ENCODE measurements at places on chromosomes 12 and 14. TPM values are rescaled to one million over a fixed set of nuclear protein-coding genes. Genes with fewer than 3 reads are reported as not detected.

The SLCO1B1 gene
- total RNA-seq = not detected

GRCh38 chr12:105681341-105681740 is 350.9 kb downstream of the C12orf75 start:
- no peak for DNase-seq

DNA sequence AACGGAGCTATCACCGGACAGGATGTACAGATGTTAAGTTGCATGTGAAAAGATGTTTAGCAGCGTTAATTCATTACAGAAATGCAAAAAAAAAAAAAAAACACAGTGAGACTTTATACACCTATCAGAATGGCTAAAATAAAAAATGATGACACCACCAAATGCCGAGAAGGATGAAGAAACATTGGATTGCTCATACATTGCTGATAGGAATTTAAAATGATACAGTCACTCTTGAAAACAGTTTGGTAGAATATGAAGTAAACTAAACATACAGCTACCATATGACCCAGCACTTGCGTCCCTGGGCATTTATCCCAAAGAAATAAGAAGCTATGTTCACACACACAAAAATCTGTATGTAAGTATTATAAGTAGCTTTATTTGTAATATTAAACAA is 574.1 kb downstream of the SLC16A7 start:
- DNase-seq = no peak

The VASH1 gene
- total RNA-seq = 37.1 TPM

The P3H3 gene
- 9.7 TPM for total RNA-seq

GRCh38 chr14:37251775-37252174 is 54.0 kb downstream of the MIPOL1 start:
- no peak for DNase-seq

DNA sequence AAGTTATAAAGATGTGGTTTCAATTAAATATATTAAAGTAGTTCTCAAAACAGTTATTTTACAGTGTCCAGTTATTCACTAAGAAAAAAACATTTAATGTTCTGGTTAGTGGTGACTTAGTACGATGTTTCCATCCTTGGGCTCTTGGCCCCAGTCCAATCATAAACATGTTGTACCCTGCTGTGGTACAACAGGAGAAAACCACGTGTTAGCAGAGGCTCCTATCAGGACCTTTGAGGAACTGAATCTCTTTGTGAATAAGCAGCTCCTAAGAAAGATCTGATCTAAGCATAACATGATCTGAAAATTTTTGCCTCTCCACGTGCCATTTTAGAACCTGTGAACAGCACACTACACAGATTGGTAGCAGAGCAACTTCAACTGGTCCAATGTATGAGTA is 234.0 kb downstream of the SYT1 start:
- DNase-seq = no peak

- DNase-seq = no peak
Measured at GRCh38 chr14:59126714-59127436, 61.6 kb upstream of the DAAM1 start.

DNA sequence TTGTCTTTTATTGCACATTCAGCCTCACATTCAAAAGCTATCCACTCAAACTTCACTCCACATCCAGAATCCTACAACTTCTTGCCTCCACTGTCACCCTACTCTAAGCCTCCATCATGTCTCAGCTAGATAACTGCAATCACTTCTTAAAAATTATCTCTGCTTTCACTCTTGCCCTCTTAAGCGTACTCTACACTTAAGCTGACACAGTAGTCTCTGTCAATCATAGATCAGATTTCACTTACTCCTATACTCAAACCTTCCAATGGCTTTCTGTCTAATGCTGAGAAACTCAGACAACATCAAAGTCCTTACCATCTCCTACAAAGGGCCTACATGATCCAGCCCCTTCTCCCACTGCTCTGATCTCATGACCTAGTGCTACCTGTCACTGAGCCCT is 304.1 kb downstream of the ITPR2 start:
- no peak for DNase-seq

GRCh38 chr12:46517579-46517962 is 145.0 kb upstream of the SLC38A2 start:
- no peak for DNase-seq

DNA sequence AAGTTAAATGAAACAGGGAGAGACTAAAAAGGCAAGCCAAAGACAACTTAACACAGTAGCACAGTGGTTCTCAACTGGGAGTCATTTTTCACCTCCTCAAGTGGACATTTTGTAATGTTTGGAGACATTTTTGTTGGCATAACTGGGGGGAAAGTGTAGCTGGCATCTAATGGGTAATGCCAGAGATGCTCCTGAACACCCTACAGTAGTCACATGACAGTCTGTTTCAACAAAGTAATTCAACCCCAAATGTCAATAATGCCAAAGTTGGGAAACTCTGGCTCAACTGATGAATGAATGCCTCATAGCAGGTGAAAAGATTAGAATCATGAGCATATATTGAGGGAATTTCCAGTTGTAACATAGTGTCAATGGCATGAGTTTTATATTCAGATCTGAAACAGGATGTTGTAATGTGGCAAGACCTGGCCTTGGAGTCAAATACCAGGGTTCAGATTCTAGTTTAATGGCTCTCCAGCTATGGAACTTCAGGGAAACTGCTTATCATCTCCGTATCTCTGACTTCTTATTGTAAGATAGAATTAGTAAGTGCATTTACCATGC is 2.4 kb upstream of the OR4K5 start:
- no peak for DNase-seq

- no peak for DNase-seq
Measured at GRCh38 chr12:65232476-65233077, 45.9 kb upstream of the MSRB3 start.

GRCh38 chr14:73026243-73026844 is 562 bp downstream of the ZFYVE1 start:
- no peak for DNase-seq

- no peak for DNase-seq
Measured at GRCh38 chr14:92316937-92317336, 6.0 kb upstream of the SLC24A4 start.

The KLRC2 gene
- 2.8 TPM for total RNA-seq

DNA sequence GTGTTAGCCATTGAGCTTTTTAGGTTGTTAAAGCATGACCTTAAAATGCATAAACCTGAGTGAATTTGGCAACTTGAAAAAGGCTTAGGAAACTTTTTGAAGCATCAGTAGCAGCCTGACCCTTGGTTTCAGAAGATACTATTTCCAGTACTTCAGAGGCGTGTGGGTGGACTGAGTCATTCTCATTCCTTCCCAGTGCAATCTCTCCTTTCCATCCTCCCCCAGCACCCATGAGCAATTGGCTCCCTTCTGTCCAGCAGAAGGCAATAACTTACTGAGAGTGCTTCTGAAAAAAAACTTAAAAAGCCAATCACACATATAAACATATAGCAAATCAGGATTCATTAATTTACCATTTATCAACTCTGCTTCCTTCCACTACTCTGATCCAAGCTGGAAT is 299.3 kb upstream of the STXBP6 start:
- no peak for DNase-seq

DNA sequence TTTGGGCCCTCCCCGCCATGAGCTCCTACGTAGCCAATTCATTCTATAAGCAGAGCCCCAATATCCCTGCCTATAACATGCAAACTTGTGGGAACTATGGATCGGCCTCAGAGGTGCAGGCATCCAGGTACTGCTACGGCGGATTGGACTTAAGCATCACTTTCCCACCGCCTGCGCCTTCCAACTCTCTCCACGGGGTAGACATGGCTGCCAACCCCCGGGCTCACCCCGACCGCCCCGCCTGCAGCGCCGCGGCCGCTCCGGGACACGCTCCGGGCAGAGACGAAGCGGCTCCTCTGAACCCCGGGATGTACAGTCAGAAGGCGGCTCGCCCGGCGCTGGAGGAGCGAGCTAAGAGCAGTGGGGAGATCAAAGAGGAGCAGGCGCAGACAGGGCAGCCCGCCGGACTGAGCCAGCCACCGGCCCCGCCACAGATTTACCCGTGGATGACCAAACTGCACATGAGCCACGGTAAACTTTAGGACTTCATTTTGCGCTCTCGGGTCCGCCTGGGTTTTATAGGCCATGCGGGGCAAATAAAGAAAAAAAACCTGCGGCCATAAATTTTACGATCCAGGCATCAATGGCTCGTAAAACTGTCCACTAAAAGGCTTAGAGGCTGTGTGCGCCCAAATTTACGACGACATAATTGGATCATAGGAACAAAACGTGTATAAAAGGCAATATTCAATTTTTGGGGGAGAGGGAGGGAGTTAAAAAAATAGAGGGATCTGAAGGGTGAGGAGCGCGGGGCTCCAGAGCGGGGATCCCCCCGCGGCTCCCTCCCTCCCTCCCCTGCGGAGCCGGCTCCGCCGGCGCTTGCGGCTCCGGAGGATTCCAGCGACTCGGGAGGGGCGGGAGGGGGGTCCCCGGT is 493 bp downstream of the HOXC5 start:
- peak; percentile 60 for DNase-seq

The KRT4 gene
- 6.8 TPM for total RNA-seq

GRCh38 chr14:74945852-74946658 is 9.3 kb downstream of the PGF start:
- DNase-seq = peak; percentile 86

DNA sequence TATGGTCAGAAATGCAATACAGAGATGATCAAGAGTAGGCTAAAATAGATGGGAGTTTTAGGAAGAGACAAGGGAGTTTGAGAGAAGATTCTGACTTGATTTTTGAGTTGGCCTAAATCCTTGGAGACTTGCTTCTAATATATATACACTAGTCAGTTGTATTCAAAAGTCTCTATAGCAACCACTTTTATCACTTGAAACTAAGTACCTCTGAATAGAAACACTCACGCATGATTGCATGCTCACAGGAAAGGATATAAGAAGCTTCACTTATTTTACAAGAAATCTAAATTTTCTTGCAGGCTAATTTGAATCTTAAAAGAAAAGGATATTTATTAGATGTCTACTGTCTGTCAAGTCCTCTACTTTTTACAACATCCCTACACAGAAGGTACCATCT is 316.8 kb downstream of the SNAPC1 start:
- DNase-seq = no peak

GRCh38 chr12:113314121-113314529 is 20.8 kb downstream of the SLC8B1 start:
- no peak for DNase-seq

DNA sequence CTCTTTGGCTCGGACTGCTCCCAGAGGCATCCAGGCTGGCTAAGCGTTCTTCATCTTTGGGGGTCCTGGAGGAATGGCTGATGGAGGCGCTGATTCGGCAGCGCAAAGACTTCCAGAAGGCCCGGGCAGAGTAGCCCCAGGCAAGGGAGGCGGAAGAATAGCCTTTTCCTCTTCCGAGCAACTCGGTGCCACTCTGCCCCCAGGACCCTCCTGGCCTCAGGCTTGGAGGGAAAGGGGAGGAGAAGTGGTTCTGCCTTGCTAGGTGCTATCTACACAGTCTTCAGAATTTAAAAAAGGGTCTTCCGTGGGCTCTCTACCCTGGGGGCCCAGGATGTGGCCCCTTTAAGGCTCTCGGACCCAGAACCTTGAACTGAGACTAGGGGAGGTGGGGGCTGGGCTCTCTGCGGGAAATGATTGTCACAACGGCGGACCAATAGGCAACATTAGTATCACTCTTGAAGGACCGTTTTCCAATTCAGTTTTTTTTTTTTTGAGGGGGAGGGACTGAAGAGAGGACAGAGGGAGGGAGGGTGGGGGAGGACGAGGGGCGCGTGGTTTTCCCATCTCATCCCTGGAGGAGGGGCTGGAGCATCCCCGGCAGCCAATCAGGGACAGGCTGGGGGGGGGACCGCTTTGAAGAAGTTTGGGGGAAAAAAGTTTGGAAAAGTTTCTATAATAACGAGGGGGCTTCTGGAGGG is at the start of gene NFATC4:
Gene NFATC4 (plus strand): TSS at position 671 of the 698 bp plus-strand sequence. CDS start 157 bp downstream, outside the sequence.
- DNase-seq = no peak

- no peak for DNase-seq
Measured at GRCh38 chr12:3172124-3173007, 95.2 kb downstream of the TSPAN9 start.

The GYS2 gene
- total RNA-seq = not detected
